ENCODE measurements at places on chromosomes 2 and 18.

GRCh38 chr2:199690225-199690624, 160.8 kb downstream of the FTCDNL1 start:
- no peak for DNase-seq

DNA sequence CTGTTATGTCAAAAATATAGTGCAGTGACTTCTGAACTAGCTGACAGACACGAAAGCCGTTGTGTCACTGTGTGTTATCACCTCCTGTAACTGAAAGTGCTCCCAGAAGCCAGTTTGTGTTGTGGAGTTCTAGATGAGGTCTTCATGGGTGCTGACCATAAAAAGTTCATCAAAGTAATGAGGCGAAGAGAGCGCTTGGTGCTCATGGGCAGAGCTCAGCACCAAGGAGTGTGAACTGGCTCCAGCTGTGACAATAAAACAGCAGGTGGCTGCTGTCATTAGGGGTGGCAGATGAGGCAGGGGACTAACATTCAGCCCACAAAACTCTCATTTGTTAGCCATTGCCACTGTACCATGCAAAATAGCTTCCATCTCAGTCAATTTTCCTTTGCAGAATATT, 151.1 kb downstream of the ZNF407 start:
- no peak for DNase-seq

- no peak for DNase-seq
Measured at GRCh38 chr18:22667616-22668422, 250.1 kb upstream of the CTAGE1 start.

- DNase-seq: no peak
Measured at GRCh38 chr2:24016376-24016761, 6.5 kb downstream of the MFSD2B start.

DNA sequence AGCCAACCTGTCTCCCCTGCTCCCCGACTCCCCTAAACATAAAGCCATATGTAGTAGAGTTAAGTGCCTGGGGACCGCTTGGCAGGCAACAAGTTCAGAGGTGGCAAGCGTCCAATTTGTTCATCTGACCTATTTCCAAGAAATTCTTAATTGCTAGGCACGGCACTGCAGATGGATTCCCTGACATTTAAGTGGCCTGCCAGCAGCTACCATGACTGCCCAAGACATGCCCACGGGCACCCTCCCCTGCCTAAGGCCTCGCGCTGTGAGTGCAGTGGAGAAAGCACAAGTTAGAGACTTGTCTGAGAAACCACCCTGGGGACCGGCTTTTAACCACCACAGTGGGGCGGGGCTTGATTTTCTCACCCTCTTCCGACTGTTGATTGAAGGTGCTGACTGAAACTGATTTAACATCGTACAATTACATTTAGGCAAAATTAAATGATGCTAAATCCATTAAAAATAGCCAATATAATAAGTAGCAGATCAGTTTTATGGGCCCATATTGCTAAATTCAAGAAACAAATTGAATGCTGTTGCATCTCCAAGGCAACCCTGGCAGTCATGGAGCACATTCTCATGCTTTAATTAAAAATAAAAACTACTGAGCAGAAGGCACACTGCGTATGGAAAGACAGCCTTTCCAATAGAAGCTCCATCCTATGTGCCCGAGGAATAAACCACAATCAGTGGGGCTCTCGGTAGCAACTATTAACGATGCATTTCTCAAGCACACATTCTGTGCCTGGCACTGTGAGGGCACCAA, 163.6 kb upstream of the ACAA2 start:
- no peak for DNase-seq

- DNase-seq: no peak
Measured at GRCh38 chr18:61448316-61448715, 115.1 kb downstream of the CDH20 start.

DNA sequence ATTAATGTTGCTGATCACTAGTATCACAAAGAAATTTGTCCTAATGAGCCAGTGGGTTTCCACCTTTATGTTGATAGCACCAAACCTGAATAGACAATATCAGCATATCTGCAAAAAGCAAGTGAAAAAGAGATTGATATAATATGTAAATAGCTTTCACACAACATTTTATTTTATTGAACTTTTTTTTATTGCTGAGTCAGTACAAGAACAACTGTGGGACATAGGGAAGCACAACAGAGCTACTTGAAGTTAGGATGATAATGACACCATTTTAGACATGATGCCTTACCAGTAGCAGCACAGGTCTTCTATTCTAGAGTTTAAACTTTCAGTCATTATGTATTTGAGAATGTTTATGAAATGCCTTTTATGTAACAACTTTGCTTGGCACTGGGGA, 554.1 kb upstream of the SETBP1 start:
- no peak for DNase-seq

DNA sequence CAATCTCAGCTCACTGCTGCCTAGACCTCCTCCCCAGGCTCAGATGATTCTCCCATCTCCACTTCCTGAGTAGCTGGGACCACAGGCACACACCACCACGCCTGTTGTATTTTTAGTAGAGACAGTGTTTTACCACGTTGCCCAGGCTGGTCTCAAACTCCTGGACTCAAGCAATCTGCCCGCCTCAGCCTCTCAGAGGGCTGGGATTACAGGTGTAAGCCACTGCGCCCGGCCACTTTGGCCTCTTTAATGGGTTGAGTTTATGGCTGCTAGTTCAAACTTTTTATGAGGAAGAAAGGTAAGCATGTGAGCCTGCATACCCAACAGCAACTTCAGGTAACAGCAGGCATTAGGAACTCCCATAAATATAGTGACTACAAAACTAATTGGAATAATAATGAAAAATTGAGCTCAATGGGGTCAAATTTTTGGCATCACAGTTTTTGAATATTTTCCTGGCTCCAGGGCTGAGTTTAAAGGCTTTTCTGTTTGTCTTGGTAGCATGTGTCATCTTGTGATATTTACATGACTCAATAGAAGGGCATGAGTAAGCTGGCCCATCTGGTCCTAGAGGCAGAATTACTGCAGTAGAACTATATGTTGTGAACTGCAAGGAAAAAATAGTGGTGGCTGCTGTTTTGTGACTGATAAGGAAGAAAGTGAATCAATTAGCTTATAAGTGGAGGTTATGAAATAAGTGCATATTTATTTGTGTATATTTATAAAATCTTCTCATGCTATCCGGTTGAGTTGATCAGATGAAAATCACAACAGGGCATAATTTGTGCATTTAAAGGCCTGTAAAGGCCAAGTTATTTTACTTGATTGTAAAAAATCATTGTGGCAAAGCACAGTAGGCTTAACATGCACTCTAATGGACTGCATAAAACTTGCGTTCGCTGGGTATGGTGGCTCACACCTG, 24.8 kb downstream of the GALM start:
- DNase-seq: no peak

DNA sequence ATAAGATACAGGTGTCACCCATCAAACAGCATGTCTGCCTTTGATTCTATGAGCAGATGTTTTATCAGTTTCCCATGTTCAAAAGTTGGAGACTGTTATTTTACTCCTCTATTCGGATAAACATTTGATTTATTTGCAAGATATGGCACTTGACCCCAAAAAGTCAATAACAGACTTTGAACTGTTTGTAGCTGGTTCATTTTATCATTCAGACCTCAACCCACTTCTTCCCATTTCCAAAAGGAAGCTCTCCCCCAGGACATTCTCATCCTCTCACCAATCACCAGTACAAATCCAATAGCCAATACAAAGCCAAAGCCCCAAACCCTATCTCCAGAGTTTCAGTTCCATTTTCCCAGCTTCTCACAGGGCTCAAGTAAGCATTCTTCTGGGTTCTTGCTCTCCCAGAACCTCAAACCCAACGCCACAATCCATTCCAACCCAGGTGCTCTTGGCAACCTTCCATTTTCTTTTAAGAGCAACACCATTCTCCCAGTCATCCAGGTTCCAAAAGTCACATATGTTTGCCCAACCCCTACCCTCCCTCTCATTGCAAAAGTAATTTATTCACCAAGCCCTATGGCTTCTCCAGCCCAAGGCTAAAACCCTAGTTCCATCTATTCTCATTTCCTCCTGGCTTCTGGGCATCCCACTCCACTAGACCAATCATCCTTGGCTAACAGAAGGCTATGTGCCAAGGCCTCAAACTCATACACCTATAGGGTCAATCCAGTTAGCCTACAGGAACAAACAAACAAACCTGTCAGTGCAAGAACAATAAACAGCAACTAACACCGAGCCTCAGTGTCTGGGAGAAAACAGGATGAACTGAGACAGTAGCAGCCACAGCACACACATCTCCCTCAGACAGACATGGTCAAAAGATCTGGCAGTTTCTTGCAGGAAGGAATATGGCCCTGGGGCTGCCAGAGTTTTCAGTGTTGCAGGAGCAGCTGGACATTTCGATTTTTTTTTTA, 9.2 kb downstream of the ACVR1 start:
- no peak for DNase-seq

DNA sequence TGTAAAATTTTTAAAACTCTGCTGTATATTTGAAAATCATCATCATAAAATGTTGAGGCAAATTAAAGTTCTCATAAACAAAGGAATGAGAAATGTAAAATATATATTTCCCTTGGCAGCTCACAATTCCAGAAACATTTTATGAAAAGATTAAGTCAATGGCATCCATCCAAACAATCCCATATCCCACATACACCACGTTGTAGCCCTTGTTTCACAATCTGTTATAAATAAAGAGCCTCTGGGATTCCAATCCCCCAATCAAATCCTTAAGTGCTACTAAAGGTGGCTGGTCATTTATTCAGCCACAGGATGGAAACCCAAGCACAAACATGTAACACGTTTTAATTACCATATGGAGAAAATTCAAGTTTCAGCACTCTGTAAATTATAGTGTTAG, 51.7 kb downstream of the GFPT1 start:
- no peak for DNase-seq

DNA sequence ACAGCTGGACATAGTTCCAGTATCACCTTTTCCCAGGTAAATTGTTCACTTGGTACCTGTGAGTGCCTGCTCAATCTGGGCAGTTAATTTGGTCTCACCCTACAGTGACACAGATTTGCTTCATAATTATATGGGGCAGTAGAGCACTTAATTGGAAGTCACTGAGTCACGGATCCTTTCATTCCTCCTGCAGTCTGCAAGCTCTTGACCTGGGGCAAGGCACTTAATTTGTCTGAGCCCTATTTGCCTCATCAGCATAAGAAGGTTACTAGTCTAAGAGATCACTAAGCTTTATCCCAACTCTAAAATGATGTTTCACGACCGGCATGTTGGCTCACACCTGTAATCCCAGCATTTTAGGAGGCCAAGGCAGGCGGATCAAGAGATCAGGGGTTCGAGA, 8.9 kb downstream of the FBXO36 start:
- DNase-seq: no peak

GRCh38 chr2:46179037-46179621, 118.1 kb upstream of the EPAS1 start:
- peak; percentile 81 for DNase-seq

DNA sequence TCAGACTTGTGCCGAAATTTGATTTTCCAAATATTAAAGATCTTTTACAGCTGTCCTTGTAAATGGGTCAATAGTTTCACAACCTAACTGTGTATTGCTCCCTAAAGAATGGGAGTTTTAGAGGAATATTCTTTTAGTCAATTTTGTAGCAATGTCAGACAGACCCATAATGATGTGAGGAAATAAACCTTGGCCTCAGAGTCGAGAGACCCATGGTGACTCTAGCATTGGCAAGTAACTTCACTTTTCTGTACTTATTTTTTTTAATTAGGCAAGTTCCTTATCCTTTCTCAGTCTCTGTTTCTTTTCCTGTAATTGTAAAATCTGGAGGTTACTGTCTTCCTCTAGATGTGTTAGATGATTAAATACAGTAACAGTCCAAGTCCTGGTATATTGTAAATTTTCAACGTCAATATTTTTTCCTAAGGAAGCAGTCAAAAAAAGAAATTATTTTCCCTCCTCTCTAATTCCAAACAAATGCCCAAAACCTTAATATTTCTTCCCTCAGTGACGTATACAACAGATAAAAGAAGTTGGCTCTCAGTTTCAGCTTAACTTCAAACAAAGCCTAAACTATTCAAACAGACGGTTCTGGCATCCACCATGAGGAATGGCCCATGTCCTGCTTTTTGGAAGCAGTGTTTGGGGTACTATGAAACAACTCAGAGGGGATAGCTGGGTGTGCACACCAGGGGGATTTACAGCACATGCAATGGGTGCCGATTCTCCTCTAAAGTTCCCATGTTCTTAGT, 466.7 kb downstream of the TNS1 start:
- DNase-seq: no peak
